ENCODE measurements at places on chromosomes 11 and 22. TPM values are rescaled to one million over a fixed set of nuclear protein-coding genes. Genes with fewer than 3 reads are reported as not detected.
A peak's percentile ranks its signal among the peaks of the same experiment; 100 is the strongest.

B3GAT1 gene
- total RNA-seq: not detected

DNA sequence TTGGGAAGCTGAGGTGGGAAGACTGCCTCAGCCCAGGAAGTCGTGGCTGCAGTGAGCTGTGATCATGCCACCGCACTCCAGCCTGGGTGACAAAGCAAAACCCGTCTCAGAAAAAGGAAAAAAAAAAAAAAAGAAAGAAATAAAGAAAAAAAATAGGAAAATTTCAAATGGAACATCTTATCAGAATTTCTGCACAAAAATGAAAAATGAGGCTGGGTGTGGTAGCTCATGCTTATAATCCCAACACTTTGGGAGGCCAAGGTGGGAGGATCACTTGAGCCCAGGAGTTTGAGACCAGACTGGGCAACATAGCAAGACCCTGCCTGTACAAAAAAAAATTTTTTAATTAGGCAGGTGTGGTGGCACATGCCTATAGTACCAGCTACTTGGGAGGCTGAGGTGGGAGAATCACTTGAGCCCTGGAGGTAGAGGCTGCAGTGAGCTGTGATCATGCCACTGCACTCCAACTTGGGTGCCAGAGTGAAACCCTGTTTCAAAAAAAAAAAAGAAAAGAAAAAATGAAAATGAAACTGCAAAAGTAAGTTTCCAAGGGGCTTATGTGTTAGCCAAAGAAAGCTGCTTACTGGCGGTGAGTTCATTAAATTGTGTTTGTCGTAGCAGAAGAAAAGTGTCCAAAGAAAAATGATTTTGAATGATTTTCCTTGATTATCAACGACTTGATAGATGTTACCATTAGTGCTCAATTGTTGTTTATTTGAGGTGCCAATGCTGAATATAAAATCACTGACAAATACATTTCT, 7.5 kb upstream of the CRKL start:
- no peak for DNase-seq
- no peak overlapping the region for H3K27ac ChIP-seq
- no peaks in the 10 kb centered on the region for H3K36me3 ChIP-seq
- peaks cover 16% of the 10 kb centered on the region for H3K4me1 ChIP-seq

DNA sequence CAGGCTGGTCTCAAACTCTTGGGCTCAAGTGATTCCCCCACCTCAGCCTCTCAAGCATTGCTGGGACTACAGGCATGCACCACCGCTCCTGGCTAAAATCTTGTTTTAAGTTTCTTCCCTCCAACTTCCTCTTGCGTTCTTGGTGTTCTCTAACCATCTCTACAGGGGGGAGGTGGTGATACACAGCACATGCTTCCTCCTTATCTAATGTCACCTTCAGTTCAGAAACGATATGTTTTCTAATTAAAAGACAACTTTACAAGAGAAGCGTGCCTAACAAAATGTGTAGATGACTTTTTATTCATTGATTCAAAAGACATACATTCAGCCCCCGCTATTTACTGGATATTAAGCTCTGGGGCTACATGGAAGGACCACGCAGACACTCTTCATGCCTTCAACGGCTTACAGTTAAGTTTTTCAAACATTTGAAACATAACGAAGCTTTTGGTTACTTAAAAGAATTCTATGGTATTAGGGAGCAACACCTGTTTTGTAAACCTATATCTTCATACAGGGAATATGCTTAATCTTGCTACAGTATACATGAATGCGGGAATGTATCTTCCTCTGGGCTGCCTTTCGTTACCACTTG, 933 bp upstream of the DLAT start:
- H3K4me3 ChIP-seq: peak overlapping the region; percentile 82
- H3K27ac ChIP-seq: peak overlapping the region; percentile 61
- DNase-seq: no peak
- peaks cover 12% of the 10 kb centered on the region for H3K4me1 ChIP-seq

GRCh38 chr11:105867742-105868141, 154.3 kb downstream of the MSANTD4 start:
- H3K36me3 ChIP-seq: no peaks in the 10 kb centered on the region
- DNase-seq: no peak
- no peak overlapping the region for H3K27ac ChIP-seq

DNA sequence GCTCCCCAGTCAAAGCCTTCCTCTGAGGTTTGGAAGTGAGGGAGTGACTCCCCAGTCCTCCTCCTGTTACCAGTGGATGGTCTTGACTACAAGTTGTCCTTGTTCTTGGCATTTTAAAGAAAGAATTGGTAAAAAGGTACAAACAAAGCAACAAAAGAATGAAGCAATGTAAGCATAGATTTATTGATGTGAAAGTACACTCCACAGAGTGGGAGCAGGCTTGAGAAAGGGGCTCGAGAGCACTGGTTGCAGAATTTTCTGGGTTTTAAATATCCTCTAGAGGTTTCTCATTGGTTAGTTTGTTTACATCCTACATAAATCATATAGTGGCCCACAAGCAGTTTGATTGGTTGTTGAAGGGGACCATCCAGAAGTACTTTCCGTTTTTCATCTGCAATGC, 22.7 kb upstream of the GLYATL1 start:
- DNase-seq: no peak
- no peak overlapping the region for H3K27ac ChIP-seq
- peaks cover 3% of the 10 kb centered on the region for H3K4me1 ChIP-seq
- no peaks in the 10 kb centered on the region for H3K36me3 ChIP-seq

DNA sequence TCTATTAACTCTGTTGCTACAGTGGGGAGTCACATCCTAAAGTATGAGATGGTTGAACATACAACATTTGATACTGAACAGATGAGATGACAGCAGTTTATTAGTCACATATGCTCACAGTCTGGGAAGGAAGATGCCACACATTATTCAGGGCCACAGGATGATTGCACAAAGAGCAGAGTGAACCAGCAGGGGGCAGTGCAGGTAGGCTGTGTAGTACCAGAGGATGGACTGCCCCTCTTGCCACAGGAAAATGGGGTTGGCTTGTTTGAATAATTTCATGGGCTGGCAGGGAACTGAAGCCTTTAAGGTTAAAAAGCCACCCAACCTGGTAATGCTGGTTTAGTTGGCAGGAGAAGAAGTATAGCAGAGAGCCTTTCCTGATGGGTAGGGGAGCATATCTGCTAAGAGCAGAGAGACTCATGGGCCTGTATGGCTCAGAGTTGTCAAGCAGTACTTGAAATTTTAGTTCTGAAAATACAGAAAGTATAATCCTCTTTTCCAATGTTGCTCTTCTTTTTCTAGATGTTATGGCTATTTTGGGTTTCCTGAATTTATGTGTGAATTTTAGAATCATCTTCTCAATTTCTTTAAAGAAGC, 180.4 kb upstream of the B3GAT1 start:
- H3K27me3 ChIP-seq: no peaks in the 10 kb centered on the region
- no peaks in the 10 kb centered on the region for H3K36me3 ChIP-seq
- H3K27ac ChIP-seq: no peak overlapping the region
- no peak overlapping the region for H3K4me3 ChIP-seq
- DNase-seq: no peak
- no peaks in the 10 kb centered on the region for H3K4me1 ChIP-seq

DNA sequence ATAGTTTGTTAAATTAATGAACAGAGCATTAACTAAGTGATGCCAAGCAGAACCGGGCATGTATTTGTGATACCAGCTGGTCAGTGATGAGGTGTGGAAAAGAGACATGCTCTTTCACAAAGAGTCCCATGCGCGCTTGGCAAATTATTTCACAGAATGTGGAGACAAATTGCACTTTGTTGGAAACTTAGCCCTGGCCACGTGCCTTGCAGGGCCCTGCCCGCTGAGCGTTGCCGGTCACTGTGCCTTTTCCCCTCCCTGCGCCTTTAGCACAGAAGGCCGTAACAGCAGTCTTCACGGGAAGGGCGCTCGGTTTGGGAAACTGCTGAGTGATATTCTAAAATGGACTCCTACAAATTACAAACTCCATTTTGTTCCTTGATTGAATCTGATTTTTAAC, 235.9 kb downstream of the TBC1D22A start:
- H3K27me3 ChIP-seq: no peaks in the 10 kb centered on the region
- no peak overlapping the region for H3K4me3 ChIP-seq
- DNase-seq: peak; percentile 23
- no peak overlapping the region for H3K27ac ChIP-seq
